Right ventricle myocardium inferior (tissue), 1 donor: ENCODE measurements at places on chromosomes 2 and 18. TPM values are rescaled to one million over a fixed set of nuclear protein-coding genes. Genes with fewer than 3 reads are reported as not detected.
A peak's percentile ranks its signal among the peaks of the same experiment; 100 is the strongest.

- DNase-seq: no peak
Observed at GRCh38 chr2:139480161-139480650, 700.0 kb upstream of the NXPH2 start.

DNA sequence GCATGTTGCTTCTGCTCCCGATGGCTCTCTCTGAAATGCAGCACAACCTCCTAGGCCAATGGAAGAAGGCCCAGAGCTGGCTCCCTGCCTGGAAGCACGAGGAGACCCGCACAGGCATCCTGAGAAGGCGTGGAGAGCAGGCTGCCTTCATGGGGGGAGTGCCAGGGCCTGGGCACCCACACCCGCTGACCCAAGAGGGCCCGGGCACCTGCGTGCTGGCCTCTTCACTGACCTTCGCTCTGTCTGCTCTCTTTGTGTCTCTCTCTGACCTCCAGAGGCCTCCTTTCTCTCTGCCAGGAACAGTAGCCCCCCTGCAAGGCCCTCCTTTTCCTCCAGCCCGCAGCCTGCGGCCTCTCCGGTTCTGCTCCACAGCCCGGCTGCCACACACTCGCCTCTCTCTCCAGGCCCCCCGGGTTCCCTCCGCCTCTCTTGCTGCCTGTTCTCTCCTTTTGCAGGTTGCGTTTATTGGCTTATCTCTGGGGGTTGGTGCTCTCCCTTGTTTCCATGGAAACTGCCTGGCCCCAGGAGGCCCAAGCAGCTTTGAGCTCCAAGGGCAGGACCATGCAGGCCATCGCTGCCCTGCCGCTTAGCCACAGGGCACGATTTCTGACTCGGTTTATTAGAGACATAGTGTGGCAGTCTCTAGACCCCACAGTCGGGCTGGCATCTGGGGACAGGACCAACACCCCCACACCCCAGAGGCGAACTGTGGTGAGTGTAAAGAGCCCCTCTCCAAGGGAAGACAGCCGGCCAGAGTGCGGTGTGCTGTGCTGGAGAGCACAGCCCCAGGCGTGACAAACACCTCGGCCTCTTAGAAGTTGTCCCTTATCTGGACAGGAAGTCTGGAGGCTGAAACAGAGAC is 1.7 kb downstream of the MZT2B start:
- peak; percentile 74 for DNase-seq

DNA sequence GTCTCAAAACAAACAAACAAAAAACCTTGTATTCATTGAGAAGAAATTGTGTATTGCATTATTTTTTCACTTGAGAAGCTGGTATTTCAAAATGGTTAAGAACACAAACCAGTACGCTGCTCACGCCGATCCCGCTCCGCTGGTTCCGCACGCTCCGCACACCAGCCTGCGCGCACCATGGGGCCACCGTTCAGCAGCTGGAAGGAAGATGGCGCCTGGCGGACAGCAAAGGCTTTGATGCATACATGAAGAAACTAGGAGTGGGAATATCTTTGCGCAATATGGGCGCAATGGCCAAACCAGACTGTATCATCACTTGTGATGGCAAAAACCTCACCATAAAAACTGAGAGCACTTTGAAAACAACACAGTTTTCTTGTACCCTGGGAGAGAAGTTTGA is 75.7 kb downstream of the RBM43 start:
- no peak for DNase-seq

The TTC31 gene
- 12.2 TPM for total RNA-seq

DNA sequence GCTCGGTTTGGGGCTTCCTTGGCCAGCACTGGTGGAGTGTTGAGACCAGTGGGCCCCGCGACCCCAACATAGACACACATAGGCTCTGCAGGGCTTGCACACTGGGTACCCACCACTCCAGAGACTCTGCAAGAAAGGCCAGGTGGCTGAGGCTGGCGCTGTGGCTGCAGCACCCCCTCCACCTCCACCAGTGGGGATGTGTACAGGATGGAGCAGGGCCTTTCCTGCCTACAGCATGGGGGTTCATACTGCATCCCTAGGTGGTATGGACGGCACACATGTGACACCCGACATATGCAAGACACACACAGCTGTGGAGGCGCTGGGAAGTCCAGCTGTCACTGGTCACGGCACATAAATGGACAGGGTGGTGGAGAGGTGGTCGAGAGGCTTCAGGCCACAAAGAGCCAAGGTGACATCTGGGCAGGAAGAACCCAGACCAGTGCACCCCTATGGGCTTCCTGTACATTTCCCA is 1.3 kb downstream of the RNPEPL1 start:
- no peak for DNase-seq

DNA sequence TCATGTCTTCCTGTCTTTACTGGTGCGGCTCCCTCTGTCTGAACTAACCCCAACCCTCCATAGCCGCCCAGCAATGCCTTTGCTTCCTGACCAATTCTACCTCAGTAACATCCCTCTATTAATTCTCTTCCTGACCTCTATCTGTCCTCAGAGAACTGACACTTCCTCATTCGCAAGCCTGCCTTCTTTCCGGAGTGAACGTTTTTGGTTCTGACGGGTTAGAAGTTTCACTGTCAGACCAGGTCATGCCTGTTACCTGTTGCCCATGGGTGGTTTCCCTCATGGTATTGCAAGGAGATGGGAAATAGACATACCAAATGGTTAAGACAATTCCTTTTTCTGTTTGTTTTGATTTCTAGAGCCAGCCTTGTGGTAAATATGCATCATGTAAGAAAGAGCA is 453.4 kb upstream of the SLC14A2 start:
- DNase-seq: no peak

The CUL3 gene
- total RNA-seq: 74.5 TPM

GRCh38 chr2:237427769-237428506 is 14.0 kb upstream of the COL6A3 start:
- no peak for DNase-seq

DNA sequence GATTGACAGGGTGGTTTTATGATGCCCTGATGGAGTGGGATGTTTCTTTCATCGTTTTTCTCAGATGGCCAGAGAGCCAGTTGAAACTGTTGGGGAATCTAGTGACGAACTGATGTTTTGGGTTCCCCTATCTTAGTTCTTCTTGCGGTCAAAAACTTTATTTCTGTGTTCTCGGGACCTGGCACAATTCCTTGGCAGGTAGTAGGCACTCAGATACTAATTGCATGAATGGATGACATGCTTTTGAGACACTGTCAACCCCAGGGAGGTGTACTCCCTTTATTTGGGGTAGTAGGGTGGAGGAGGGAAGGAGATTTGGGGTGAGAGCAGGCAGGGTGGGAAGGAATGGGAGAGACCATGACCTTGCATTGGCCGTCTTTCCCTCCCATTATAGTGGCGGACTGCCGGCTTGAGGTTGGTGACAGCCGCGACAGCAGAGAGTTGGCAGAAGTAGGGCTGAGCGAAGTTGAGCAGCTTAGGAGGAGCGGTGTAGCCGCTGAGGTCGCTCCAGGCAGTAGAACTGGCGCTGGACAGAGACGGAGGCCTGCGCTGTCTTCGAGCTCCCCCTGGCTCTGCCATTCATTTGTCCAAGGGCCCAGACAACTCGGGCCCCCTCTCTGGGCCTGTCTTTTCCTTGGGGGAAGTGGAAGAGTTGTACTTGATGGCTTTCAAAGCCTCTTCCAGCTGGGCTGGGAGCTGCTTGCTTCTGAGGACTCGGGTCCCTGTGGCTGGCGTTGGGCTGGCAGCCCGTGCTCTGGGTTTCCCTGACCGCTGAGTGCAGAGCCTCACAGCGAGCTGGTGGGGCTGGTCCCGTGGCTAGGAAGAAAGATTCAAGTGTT is 2.6 kb downstream of the TET3 start:
- DNase-seq: no peak

- DNase-seq: no peak
Observed at GRCh38 chr18:79528846-79529245, 133.1 kb downstream of the NFATC1 start.

DNA sequence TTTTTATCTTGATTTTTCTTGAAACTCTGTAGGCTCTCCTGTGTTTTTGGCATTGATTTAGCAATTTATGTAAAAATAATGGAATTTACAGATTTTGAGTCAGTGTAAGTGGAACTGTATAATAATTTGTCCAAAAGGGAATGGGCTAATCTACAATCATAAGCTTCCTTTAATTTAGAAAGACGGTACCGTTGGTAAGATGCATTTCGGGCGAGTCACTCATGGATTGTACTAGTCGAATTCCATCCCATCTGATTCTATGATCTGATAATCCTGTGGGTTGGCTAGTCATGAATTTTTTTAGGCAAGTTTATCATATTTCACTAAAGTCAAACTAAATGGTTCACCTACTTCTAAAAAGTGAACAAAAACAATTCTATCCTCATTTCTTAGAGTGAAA is 133.4 kb downstream of the ZNF407 start:
- DNase-seq: no peak

- no peak for DNase-seq
Observed at GRCh38 chr2:233312874-233313273, 5.3 kb downstream of the SAG start.

The KIDINS220 gene
- total RNA-seq: 49.0 TPM

- DNase-seq: no peak
Observed at GRCh38 chr2:126981476-126981875, 82.8 kb downstream of the TEX51 start.

DNA sequence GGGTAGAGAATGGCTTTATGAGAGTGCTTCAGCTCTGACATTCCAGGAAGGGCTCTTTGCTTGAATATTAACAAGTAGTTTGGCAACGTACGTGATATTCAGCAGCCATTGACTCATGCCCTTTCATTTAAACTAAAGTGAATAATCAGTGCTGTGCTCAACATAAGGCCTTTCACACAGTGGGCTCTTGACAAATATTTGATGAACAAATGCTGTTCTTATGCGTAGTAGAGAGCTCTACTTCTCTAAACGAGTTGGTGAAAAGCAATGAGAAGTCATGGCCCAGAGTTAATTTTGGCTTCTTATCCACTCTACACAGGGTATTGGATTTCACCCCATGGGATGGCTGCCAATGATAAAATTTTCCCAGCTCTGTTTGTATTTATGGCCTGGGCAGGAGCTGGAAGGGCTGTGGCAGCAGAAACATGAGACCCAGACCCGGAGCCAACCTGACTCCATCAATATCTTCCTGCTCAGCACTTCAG is 338.9 kb downstream of the CCDC85A start:
- no peak for DNase-seq

The SERPINB3 gene
- not detected for total RNA-seq

DNA sequence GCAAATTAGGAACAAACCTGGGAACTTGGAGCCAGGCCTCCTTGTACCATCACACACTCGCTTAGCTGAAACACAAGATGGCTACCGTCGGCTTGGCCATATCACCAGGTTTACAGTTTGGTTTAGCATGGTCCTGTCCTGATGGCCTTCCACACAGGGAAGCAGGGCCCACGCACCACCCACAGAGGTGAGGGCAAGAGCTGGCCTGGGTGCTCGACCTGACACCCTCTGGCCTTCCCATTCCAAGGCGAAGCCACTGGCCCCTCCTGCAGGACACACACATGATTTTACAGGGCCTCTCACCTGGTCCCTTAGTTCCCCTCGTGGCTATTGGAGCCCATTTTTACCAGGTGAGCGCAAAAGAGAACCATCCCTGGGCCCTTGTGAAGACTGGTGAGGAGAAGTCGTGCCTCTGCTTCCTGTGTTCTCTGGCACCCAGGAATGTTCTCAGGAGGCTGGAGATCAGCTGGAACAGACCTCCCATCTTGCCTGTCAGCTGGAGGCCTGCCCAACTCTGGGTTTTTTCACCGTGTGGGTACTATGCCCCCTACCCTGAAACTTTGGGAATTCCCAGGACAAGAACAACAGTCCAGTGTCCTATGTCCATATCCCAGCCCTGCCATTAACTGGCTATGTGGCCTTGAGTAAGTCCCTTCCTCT is 53.0 kb upstream of the FOSL2 start:
- no peak for DNase-seq

- no peak for DNase-seq
Observed at GRCh38 chr2:177595126-177595845, 202.7 kb downstream of the AGPS start.

DNA sequence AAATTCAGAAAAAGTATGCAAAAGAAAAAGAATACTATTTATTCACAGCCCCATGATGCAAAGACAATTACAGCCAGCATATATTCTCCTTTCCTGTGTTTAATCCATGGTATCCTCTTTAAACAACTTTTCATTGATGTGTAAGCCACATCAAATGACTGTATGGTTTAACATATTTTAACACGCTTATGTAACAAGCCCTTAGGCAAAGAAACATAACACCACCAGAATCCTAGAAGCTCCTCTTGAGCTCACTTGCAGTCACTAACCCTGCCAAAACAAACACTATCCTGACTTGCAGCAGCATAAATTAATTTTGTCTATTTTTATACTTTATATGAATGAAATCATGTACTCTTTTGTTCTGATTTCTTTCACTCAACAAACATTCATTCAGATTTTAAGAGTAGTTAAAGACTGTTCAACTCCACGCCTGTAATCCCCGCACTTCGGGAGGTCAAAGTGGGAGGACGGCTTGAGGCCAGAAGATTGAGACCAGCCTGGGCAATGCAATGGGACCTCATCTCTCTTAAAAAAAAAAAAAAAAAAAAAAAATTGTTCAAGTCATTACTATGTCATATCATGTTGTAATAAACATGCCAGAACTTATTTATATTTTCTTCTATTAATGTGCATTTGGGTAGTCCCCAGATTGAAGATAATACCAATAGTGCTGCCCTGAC is 226.3 kb downstream of the NBAS start:
- no peak for DNase-seq

- DNase-seq: no peak
Observed at GRCh38 chr2:76444732-76445131, 734.0 kb upstream of the GCFC2 start.

DNA sequence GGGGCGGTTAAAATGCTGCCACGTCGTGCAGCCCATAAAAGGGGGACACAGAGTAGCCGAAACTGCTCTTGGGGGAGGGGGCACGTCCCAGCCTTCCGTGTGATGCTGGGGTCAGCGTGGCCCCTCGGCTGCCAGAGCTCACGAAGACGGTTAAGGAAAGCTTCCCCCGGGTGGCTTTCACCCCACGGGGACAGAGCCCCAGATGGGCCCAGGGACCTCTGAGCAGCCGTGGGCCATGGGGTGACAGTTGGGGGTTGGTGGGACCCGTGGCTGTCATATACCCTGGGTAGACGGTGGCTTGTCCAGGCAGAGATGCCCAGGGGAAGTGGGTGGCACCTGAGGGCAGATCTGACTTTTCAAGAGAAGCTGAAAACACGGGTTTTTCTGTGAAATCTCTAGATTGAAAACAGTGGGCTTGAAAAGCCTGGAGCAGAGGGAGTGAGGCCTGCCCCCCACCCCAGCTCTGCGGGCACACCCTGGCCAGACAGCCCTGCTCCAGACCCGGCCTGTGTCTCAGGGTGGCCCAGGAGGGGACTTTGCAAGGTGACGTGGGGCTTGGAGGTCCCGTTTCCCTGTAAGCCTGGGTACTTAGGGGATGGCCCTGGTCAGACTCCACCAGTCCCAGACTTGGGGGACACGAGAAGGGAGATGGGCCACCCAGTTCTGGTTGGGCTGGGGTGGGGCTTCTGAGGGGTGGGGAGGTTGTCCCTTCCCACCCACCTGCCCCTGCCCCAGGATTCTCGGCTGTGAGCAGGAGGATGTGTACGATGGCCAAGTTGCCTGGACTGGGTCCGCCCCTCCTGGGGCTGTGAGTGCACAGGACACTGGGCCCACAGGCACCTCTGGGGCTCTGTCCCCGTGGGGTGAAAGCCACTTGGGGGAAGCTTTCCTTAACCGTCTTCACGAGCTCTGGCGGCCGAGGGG is 652 bp downstream of the NEU4 start:
- peak; percentile 60 for DNase-seq
